ENCODE measurements at places on chromosomes 2 and 18.
A peak's percentile ranks its signal among the peaks of the same experiment; 100 is the strongest.

GRCh38 chr2:56333812-56334485 is 150.2 kb downstream of the CCDC85A start:
- DNase-seq, result no peak

DNA sequence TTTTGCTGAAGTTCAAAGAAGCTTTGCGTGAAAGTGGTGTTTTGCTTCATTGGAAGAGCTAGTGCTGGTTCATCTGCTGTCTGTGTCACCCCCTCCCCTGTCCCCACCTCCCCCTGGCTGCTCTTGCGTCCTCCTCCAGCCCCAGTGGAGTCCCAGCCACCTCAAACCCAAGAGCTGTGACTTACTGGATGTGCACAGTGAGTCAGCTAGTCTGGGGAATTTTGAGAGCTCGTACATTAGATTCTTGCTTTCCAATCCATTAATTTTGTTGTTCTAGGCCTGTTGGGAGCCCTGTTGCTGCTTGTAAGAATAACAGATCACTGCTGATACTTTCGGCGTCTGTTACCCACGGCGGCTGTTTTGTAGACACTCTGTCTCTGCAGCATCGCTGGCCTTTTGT is 412.1 kb downstream of the TSN start:
- DNase-seq, result peak; percentile 78

GRCh38 chr18:7940971-7941370 is 373.9 kb downstream of the PTPRM start:
- DNase-seq, result no peak

- no peak for DNase-seq
Measured at GRCh38 chr2:101509499-101510284, 34.8 kb upstream of the RFX8 start.

GRCh38 chr2:166410828-166411472 is 35.2 kb upstream of the SCN9A start:
- DNase-seq, result no peak

DNA sequence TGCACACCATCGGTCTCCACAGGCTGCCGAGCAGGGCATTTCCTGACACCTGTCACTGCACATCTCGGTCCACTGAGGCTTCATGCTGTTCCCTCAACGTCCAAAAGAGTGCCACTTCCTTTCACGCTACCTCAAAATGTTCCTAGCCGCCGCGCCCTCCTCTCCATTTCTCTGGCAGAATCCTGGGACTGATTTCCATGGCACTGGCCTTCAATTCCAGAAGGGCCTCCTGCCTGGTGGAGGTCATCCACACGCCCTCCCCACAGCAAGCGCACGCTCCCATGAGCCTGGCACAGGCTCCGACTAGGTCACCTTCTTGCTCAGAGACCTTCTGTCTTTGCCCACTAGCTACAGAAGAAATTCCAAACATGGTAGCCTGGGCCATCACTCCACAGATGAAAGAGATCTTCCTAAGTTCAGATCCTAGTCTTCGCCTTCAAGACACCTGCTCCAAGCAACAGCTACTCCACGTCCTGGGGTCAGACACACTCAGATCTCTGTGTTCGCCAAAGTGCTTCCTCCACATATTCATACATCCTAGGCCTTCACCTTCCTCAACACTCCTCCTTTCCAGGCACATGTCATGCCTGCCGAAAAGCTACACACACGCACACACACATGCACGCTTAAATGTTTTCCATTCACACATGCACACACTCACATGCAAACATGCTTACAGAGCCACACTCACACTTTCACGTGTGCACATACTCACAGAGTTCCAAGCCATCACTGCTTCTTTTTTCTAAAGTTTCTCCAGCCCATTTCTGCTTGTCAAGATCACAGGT is 94.0 kb downstream of the PXDN start:
- no peak for DNase-seq

DNA sequence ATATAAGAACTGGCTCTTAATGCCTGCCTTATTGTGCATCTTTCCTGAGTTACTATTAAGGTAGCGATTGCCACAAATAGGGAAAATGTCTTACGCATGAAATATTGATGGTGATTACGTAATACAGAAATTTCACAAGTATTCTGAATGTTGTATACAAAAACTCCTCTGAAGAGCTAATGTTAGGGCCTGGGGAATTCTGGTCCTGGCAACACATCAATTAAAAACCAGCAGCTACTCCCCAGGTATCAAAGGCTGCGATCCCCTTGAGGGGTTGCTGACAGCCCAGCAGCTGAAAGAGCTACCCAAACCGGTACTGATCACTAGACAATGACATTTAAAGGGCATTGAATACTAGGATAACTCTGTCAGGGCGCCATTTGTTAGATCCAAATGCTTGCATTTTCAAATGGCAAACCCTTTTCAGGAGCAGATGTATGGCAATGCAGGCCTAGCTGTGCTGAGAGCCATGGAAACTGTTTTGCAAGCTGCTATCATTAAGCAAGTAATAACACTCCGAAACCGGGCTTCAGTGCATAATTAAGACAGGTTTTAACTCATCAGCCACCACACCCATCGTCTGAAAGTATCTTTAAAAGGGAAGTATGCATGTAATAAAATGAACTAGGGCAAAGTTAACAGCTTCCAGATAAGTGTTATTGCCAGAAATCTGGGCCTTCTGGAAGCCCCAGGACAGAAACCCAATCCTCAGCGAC is 78.4 kb downstream of the CLHC1 start:
- DNase-seq, result peak; percentile 57
